ENCODE measurements at places on chromosomes 4 and X.

DNA sequence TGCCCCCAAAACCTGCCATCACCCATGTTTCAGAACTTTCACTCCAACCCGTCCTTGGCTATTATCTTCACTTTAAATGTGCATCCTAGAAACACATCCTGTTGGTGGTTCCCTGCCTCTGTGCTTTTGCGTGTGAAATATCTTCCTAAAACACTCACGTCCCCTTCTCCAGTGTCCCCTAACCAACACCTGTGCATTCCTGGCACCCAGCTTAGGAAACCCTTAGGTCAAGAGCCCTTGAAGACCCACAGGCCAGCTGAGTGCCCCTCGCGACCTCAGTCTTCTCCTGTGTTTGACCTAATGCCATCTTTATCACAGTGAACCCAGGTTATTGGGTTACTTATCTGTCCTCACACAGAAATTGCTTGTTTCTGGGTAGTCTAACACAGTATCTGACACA lies 117.6 kb downstream of the STK32B start:
- DNase-seq, result no peak

DNA sequence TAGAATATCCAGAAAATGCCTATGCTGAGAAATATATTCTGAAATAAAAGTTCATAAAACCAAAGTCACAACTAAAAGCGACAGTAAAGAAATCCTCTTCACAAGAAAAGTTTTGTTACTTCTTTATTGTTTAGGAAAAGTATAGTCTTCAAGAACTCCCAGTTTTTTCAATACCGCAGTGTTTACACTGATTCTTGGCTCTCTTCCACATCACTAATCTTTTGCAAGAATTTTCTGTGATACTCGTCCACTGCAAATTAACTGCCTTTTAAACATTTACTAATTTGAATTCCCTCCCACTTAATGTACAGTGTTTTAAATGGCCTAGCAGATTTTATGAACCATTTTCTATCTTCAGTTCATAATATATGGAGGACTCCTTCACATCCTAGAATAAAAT lies 65.1 kb downstream of the HPGDS start:
- DNase-seq, result no peak

GRCh38 chr4:15501941-15502340 lies 32.3 kb downstream of the CC2D2A start:
- DNase-seq, result no peak

DNA sequence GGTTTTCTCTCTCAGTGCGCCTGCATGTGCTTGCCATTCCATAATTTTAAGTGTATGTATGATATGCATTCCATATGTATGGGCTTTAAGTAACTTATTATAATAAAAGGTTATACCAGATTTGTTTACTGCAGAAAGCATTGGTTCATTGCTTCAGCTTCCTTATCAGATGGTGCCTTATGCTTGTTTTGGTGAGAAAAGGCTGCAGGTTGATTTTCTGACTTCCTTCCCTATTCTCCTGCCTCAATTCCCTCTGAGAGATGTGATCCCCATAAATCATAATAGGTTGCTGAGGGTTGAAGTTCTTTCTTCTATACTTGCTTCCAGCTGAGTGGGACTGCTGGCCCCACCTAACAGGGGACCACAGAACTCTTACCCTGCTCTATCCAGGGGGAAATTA lies 10.3 kb upstream of the CEP135 start:
- no peak for DNase-seq
